ENCODE measurements at places on chromosomes 3 and 15.

GRCh38 chr3:8210882-8211341, 290.7 kb upstream of the LMCD1 start:
- DNase-seq = no peak

GRCh38 chr3:60594025-60594424, 657.2 kb downstream of the FHIT start:
- DNase-seq = no peak

GRCh38 chr15:100278596-100279380, 63.0 kb downstream of the ADAMTS17 start:
- DNase-seq = no peak

DNA sequence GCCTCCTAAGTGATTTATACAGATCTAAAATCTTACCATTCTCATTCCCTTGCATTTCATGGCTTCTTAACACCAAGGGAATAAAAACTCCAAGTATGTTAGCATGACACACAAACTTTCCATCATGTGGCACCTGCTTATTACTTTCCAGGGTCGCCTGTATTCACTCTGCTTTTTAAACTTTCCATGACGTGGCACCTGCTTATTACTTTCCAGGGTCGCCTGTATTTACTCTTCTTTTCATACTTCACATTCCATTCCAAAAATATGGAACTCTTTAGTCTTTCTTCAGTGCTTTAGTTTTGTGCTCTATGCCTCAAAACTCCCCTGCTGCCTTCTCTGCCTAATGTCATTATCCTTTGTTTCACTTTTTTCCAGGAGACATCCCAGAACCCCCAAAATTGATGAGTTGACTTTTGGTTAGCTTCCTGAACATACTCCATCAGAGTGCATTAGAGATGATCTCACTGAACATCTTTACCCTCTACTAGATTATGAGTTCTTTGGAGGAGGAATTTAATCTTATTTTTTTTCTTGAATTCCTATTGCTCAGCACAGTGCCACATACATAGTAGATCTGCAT, 47.0 kb downstream of the CALML4 start:
- no peak for DNase-seq

- DNase-seq = no peak
Measured at GRCh38 chr3:45537616-45537969, 57.0 kb upstream of the LIMD1 start.

DNA sequence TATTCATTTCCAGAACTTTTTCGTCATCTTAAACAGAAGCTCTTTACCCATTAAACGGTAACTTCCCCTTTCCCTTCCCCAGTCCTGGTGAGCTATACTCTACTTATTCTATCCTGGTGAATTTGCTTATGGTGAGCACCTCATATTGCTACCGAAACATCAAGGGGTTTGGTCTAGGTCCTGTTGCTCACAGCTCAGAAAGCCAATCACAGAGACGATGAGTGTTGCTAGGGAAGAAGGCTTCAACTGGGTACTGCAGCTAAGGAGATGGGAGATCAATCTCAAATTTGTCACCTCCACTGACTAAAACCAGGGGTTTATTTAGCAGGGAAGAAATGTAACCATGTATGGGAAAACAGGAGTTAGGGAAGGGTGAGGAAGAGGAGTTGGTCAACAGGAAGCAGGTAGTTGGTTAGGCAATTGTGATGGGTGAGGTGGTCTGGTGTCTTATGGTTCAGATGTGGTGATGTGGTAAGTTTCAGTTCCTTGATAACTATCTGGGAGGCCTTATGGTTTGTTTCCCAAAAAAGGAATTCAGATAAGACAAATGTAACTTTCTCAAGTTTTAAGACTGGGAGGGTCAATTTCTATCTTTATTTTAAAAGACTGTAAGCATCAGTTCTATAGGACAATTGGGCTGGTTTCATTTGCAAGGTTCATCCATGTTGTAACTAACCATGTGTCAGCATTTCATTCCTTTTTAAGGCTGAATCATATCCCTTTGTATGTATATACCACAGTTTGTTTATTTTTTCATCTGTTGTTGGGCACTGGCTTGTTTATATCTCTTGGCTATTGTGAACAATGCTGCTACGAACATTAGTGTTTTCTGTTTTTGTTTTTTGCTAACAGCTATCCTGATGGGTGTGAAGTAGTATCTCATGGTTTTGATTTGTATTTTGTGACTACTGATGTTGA, 24.3 kb downstream of the ARHGAP11B start:
- no peak for DNase-seq

GRCh38 chr3:195999896-196000295, 82.0 kb downstream of the TFRC start:
- no peak for DNase-seq

GRCh38 chr15:97525809-97526208, 434.7 kb upstream of the ARRDC4 start:
- no peak for DNase-seq

DNA sequence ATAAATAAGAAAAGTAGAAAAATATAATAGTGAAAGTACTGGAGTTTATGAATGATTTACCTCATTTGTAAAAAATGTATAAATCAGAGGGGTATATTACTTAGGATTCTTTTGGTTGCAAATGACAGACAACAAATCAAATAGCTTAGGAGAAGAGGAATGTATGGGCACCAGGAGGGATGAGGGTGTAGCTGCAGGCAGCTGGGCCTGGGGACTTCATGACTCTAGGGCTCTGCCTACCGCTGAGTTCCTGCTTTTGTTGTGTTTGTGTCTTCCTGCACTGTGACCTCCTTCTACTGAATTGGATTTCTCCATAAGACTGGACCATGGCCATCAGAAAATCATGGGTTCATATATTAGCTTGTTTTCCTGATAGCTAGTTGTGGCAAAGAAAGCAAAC, 27.9 kb upstream of the PDE8A start:
- DNase-seq = no peak

DNA sequence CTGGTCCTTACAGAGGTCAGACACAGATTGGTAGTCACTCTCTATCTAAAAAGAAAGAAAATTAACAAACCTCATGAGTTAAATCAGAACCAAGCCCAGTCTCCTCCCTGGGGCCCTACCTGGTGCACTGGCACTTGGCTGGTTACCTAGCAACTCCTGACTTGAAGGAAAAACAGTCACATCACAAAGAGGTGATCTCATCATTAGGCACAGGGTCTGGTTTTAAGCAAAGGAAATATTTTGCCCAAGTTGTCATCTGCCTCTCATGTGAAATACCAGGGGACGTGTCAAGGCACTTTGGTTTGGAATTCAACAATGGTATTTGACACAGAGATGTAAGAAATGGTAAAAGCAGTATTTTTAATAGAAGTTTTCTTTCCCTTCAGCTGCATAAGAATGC, 47.7 kb upstream of the FMN1 start:
- DNase-seq = no peak
